ENCODE measurements at places on chromosomes 2 and 18.

DNA sequence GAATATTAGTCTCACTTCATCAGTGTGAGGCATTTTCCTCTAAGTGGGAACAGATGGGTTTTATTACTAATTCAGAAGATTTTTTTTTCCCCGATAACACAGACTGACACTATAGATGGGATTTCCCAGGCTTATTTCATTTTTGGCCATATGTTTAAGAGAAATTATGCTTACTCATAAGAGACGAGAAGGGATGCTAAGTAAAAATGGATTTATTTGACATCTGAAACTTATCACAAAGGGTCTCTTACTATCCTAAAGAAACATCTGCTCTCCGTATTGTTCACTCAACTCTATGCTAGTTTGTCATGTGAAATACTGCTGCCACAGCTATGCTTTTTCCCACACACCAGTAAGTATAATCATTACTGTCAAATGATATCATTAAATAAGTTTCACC lies 1476.3 kb downstream of the LRP1B start:
- DNase-seq, result no peak

DNA sequence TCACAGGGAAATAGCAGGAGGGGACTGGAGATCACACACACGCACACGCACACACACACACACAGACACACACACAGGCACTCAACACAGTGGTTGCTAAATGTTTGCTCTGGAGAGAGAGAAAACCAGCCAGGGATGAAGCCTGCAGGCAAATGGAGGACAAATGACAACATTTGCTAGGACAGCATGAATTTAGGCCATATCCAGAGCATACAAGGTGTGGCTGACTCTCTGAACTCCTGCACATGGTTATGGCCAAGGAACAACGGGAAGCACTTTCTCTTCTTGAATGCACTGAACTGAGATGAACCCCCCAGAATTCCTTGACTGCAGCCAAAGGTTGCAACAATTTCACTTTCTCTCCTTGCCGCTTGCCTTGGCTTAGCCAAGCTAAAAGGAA lies 230.0 kb upstream of the RASGRP3 start:
- DNase-seq, result no peak

GRCh38 chr18:56148373-56148772 lies 490.0 kb downstream of the TXNL1 start:
- no peak for DNase-seq

GRCh38 chr2:201235860-201236811 lies 24.2 kb upstream of the CASP8 start:
- peak; percentile 50 for DNase-seq

GRCh38 chr2:191678437-191679100 lies 633 bp downstream of the NABP1 start:
- DNase-seq, result peak; percentile 49

- DNase-seq, result no peak
These were observed 58.5 kb upstream of the COPS8 start for GRCh38 chr2:237026981-237027711.

DNA sequence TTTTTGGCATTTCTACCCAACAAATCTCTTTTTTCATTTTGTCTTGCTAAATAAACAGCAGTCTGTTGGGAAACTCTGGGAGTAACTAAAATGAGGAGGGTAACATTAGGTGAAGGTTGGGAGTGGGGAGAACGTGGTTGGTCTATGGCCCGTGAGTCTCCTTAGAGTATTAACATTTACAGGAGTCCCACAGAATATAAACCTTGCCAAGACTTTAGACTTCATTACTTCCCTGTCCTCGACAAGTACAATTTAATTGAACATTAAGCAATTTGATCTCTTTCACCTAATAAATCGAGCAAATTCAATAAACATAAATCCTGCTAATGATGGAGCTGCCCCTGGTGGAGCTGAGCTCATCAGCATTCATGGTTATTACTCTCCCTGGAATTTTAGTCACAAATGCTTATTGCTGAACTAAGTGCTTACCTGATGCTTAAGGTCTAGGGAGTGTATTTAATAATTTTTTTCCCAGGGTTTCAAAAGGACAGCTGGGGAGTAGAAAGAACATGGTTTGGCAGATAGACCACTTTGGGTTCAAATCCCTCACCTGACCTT lies 95.1 kb upstream of the RASGRP3 start:
- no peak for DNase-seq

DNA sequence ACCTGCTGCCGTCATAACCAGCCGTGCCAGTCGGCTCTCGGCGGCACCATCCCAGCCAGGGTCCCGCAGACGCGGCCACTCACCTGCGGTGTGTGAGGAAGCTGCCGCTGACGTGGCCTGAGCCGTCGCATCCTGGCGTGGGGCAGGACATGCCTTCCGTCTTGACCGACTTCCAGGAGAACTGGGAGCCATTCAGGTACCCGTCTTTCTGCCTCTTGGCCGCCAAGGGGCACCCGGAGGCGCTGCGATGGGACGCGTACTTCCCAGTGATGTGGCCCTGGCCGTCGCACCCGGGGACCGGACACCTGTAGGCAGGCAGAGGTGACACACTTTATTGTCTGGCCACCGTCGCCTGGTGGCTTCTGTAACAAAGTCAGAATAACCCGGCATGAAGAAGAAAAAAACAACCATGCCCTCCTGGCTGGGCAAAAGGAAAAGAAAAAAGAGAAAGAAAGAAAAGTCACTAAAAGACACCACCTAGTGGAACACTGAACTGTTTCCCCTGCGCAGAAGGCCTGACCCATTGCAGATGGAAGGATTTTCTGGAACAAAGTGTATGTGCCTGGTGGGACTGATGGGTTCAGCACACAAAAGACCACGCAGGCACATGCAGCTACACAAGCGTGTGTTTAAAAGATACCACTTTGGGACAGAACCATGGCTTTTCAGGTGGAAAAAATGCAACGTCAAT lies 94.9 kb upstream of the PXDN start:
- no peak for DNase-seq

DNA sequence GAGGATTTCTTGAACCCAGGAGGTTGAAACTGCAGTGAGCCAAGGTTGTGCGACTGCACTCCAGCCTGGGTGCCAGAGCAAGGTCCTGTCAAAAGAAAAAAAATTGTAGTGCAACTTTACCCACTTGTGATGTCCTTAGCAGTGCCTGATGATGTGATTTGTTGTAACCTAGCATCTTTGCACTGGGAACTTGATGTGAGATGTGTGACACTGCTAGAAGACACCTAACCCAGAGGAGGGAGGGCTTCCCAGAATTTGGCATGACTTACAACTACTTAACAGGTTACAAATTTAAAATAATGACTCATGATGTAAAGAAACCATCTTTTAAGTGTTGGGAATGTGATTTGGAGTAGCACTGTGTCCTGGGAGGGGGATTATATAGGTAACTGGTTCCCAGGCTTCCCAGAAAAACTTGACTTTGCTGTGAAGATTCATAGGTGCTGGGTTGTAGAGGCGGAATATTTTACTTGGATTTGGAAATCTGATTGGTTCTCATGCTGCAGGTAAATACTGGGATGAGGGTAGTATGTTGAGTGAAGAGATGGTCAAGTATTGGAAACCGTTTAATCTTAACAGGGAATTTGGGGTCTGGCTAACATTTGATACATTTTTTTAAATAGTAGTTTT lies 3.7 kb downstream of the EEF1B2 start:
- DNase-seq, result no peak

- no peak for DNase-seq
These were observed 6.4 kb downstream of the HDAC4 start for GRCh38 chr2:239394346-239394945.

DNA sequence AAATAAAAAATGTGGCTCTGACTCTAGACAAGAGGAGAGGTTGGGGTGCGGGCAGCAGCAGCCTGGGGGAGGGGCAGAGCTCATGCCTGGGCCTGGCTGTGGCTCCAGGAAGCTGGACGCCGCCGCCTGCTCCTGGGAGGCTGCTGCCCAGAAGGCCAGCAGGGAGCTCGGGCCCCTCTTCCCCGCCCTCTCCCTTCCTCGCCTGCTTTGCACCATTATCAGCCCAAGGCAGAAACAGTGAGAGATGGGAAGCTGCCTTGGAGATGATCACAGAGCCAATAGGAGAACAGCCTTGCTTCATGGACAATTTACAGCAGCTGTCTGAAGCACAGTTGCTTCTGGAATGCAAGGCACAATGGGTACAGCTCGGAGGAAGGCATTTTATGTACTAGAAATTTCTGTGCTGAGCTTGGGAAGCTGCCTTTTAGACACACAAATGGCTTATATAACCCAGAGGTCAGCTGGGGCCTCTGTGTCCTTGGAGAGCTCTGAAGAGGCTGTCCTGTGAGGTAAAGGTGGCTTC lies 55.3 kb upstream of the AFF3 start:
- no peak for DNase-seq

GRCh38 chr2:217897091-217897715 lies 105.6 kb downstream of the TNS1 start:
- no peak for DNase-seq

- no peak for DNase-seq
These were observed 122.1 kb downstream of the EML6 start for GRCh38 chr2:54845514-54845913.

- no peak for DNase-seq
These were observed 86.6 kb downstream of the ANTXR1 start for GRCh38 chr2:69099541-69099940.

GRCh38 chr2:158043181-158043948 lies 58.3 kb upstream of the UPP2 start:
- peak; percentile 2 for DNase-seq

GRCh38 chr18:43855376-43855775 lies 578.1 kb upstream of the SYT4 start:
- DNase-seq, result no peak

- peak; percentile 49 for DNase-seq
These were observed 32.8 kb upstream of the SLC14A1 start for GRCh38 chr18:45690975-45691815.

GRCh38 chr2:169107645-169108044 lies 38.3 kb downstream of the DHRS9 start:
- DNase-seq, result no peak

- DNase-seq, result no peak
These were observed 2.2 kb upstream of the MTCL1 start for GRCh38 chr18:8703092-8703709.

DNA sequence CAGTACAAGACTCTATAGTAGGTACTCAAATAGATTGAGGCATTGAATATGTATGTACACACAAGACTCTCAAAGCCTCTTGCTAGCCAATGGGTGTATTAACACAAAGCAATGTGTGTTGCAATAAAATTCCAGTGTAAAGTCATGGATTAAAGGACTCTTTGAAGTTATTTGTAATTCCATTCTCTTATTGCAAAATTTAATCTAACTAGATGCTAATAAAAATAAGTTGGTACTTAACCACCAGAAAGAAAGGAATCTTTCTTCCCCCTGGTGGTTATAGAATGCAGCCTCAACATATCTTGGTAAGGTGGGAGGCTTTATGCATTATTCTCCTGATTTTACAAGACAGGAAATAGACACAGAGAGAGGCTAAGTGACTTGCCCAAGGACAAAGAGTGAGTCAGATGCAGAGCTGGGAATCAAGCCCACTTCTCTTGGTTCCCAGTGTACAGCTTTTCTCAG lies 18.0 kb downstream of the LRP1B start:
- DNase-seq, result no peak

DNA sequence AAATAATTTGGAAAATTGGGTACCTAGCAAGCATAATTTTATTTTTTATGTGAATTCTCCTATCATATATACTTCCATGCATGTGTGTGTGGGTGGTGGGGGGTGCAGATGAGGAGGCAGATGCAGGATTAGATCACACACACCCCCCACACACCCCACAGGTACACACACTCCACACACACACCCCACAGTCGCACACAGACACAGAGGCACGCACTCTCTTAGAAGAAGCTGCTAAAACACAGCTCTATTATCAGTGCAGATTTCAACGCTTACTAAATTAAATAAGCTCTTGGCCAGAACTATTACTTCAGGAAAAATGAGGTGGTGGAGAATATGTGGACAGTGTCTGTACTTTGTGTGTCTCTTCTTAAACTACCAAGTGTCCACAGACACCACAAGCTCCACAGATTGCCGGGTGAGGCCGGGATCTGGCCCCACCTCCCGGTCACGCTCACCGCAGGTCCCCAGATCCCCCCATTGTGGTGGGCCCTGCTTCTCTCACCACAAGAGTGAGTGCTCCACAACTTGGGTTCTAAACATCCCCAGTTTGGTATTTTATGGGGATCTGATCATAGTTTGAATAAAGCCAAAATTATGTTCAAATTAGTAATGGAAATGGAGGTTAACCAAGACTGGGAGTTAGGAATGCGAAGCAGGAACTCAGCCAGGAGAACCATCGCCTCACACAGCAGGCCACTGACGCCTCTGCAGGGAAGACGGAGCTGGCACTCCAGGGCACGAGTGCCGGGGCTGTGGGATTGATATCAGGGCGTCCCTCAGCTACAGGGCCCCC lies 102.1 kb downstream of the PXDN start:
- DNase-seq, result no peak

DNA sequence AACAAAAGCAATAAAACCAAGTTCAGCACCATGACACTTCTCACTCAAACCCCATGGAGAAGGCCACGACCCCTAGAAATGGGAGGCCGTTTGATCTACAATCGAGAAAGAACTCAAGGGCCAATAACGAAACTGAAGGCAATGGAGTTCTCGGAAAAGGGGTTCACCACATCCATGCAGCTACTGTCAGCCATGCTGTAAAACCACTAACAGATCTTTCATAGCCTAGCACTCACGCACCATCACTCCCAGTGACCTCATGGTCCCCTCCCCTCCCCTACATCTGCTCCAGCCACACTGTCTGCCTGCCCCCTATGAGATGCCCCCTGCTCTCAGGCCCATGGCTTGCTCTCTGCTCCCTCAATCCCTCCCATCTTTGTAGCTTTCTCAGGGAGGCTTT lies 135.3 kb downstream of the TMEM163 start:
- no peak for DNase-seq

DNA sequence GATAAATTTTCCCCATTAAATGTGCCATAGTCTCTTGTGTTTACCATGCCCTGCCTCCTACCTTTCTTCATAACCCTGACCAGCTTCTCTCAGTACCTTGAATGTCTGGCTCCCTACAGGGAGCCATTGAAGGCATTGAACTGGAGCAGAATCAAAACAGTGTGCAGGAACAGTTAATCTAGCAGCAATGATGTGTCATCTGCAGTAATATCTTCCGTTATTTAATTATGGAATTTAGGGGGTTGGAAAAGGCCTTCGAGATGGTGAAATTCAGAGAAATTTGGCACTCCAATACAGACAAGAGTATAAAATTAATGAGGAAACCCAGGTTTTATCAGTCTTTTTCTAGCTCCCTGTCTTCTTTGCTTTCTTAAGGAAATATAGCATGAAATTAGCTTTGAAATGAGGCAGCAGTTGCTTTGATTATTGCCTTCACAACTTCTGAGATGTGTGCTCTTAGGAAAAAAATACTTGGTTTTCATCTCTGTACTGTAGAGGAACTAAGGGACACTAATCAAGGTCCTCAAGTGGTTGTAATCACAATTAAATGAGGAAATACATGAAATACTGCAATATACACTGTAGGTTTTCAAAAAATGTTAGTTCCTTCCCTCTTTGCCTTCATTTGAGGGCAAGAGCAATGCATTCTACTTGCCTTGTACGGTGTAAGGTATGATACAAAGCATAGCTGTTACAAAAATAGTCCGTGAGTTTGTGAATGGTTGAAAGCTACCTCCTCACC lies 369.1 kb downstream of the SETBP1 start:
- DNase-seq, result no peak

All from bone marrow (tissue), 2 donors.